ENCODE measurements at places on chromosomes 4 and X.
A peak's percentile ranks its signal among the peaks of the same experiment; 100 is the strongest.

DNA sequence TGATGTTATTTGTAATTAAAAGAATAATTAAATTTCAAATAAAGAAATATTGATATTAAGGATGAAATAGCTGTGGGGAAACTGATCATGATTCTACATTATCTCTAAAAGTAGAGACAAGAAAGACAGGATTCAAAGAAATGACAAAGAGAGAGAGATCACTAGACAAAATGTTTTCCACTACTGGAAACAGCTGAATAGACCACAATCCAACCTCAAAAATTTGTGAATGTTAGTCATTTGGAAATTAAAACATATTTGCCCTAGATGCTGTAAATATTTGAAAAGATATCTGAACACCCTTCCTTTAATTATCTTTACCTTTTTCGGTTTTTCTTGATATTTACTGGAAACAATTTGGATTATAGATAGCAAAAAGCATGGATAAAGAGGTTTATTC is 414.9 kb downstream of the CENPC start:
- DNase-seq: no peak

GRCh38 chr4:182447767-182448280 is 204.6 kb downstream of the TENM3 start:
- no peak for DNase-seq

DNA sequence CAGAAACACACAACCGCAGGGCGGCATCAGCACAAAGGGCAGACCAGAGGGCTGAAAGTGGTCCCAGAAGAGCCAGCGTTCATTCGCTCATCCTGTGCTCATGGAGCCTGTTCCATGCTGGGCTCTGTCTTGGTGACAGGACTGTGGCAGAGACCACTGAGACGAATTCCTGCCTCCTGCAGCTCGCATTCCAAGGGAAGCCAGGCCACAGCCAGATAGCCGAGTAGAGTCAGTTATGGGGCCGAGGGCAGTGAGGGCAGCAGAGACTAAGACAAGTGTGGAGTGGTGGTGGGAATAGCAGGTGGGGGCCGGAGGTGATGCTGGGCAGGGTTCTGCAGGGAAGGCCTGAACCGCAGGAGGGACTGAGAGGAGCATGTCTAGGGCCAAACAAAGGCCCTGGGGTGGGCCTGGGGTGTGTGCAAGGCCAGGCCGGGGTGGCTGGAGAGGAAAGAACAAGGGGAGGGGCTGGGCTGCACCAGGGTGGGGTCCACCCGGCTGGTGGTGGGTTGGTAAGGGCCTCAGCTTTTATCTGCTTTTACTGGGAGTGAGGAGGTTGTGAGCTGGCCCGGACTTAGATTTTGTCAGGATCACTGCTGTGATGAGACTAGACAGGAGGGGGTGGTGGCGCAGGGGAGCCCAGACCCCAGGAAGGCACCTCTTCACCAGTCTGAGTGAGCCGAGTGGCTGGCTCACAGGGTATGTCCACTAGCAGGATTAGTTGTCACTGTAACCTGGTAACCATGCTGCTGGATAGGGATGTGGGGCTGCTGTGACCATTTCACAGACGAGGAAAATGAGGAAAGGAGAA is 6.3 kb downstream of the PSAPL1 start:
- DNase-seq: no peak

DNA sequence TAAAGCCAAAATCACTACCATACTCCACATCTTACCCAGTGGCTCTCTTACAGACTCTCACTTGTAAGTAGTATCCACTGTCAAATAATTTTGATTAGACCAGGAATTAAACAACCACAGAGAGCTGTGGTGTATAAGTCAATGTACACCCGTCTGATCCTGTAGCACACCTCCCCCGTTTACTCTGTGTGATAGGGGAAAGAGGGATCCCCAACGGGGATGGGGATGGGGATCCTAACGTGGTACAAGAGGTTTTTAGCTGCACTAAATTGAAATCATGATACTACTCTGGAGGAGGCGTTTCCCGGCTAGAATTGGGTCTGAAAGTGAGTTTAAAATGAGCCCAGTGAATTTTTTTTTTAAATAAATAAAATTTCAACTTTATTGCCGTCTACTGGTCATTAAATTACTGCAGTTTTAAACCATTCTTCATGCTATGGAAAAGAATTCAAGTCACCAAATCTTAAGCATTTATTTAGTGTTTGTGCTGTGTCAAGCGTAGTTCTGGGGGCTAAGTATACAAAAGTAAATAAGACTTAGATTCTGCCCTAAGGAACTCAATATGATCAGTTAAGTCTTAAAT is 76.6 kb downstream of the INTS12 start:
- DNase-seq: no peak

DNA sequence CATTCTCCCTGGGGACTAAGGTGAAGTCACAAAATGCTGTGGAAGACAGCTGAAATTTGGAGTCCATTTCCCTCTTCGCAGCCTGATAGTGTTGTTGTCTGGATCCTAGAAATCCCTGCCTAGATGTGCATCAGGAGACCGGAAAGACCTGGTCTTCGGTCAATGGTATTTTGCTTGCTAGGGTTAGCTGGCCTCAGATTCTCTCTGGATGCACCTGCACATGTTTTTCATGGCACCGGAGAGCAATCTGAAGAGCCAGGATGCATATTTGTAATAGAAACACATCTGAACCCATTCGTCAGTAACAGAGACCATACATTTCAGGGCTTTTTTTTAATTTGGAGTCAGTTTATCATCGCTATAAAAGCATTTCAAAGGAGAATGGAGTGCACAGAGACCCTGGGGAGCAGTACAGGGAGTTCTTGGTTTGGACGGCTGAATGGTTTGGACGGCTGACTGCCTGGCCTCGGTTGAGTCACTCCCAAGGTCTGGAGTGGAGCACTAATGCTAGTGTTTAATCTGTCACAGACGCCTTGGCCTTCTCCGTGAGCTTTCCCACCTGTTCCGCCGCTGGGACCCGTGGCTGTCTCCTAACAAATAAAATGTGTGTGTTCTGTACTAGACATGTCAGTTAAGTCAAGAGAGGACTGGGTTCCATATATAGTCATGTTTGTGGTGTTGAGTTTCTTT is 7.5 kb upstream of the PDLIM3 start:
- no peak for DNase-seq

- peak; percentile 46 for DNase-seq
These were observed 557 bp upstream of the USP38 start for GRCh38 chr4:143184217-143184502.

DNA sequence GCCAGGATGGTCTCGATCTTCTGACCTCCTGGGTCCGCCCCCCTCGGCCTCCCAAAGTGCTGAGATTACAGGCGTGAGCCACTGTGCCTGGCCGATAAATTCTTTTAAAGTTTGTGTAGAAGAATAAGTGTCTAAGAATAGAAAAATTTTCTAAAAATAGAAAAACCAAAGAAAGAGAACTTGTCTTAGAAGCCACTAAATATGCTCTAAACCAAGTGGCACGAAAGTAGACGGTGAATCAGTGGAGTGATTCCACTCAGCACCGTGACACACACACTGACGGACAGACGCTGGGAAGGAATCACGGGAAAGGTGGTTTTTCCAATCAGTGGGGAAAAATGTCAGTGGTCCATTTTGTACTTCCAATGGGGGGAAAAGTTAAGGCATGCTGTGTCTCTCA is 72.7 kb upstream of the PSAPL1 start:
- no peak for DNase-seq

DNA sequence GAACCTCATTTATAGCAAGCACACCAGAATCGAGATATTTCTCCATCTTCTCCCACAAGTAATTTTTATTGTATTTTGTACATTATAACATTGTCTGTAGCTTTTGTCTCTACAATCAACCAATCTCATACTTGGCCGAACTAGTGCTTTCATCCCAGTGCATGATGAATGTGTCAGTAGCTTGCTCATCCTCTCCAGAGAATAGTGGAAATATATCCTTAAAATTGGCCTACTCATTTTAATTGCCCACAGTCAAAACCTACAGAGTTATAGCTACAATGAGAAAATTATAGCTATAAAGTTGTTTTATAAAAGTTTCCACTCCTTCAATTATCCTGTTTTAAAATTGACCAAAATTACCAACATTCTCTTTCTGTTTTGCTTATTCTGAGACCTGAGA is 103.8 kb downstream of the MAPK10 start:
- no peak for DNase-seq

DNA sequence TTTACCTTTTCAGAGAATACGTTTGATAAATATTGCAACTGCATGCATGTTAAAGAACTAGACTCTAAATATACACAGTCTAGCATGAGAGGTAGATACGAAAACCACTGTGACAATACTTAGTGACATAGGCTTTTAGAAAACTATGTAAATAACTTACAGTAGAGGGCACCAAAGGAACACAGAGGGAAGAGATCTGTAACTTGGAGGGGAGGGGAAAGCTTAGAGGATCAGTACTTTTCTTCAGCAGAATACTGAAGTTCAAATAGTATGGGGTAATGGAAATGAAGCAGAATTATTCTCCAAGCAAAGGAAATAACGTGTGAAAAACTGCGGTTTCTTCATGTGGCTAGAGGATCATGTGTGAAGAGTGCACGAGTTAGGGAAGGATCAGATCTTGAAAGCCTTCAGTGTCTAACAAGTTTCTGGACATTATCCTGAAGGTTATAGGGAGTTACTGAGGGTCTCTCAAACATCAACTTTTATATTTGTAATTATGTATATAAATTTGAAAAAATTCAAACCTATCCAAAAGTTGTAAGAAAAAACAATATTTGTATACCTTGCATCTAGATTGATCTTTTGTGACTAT is 264.3 kb downstream of the NPFFR2 start:
- no peak for DNase-seq

DNA sequence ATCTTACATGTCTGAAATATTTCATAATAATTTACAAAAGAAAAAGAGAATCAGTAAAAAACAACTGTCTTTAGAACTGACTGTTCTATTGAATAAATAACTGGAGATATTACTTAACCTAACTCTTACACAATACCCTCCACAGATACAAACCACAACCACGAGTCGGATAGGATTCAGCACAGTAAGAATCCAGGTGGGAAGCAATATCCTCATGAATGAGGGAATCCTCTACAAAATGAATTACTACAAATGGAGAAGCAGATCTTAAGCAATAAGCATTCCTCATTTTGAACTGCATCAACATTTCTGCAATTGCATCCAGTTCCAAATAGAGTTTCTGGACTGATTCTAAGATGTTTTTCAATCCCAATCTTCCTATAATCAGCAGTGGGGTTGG is 227.1 kb downstream of the SH2D1A start:
- DNase-seq: no peak

GRCh38 chr4:14667624-14668151 is 334.6 kb upstream of the CPEB2 start:
- DNase-seq: no peak

- DNase-seq: no peak
These were observed 59.5 kb upstream of the CRMP1 start for GRCh38 chr4:5952286-5952974.

- no peak for DNase-seq
These were observed 24.0 kb downstream of the DOCK11 start for GRCh38 chrX:118519411-118520215.

DNA sequence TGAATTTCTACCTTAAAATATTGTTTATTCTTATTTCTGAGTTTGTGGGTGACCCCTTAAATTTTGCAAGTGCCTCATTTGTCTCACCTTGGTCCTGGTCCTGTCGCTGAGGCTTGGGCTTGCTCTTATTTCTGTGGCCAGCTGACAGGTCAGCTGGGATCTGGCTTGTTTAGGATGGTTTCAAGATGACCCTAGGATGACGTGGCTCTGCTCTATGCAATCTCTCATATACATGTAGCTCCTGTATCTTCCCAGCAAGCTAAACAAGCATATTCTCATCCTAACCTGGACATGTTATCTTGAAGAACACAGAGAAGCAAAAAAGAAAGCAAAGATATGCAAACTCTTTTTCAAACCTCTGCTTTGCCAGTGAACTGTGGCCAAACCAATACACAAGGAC is 158.4 kb downstream of the BANK1 start:
- no peak for DNase-seq

- DNase-seq: no peak
These were observed 88.3 kb upstream of the DDX3X start for GRCh38 chrX:41245641-41246040.

DNA sequence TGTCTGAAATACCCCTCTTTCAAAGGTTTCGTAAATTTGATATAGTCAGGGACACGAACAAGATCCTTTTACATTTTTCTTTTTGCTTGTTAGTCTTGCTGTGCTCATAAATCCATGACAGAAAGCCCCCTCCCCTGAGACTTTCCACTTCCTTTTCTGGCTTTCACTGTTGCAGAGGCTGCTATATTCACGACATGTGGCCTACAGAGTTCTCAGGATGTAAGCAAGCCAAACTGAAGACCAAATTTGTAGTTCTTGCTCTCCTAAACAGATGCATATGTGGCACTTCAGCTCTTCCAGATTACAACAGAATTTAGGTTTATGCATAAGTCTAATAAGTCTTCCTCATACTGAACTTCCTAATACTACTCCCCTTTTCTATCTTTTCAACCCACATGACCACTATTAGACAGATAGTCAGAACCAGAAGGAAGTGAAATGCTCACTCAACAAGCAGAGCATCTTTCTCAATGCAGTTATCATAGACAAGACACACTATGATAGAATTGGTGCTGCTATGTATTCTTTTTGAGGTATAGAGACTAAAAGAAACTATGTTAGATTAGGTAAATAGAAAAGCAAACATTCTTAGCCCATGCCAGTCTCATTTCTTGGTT is 15.0 kb downstream of the BTK start:
- DNase-seq: no peak

Data from NCI-H1105 (cell line).